Esophagus muscularis mucosa (tissue), 4 donors: ENCODE measurements at places on chromosomes 16 and 17. TPM values are rescaled to one million over a fixed set of nuclear protein-coding genes. Genes with fewer than 3 reads are reported as not detected.

- DNase-seq: no peak
These were observed 63.5 kb upstream of the PLCG2 start for GRCh38 chr16:81715358-81716196.

DNA sequence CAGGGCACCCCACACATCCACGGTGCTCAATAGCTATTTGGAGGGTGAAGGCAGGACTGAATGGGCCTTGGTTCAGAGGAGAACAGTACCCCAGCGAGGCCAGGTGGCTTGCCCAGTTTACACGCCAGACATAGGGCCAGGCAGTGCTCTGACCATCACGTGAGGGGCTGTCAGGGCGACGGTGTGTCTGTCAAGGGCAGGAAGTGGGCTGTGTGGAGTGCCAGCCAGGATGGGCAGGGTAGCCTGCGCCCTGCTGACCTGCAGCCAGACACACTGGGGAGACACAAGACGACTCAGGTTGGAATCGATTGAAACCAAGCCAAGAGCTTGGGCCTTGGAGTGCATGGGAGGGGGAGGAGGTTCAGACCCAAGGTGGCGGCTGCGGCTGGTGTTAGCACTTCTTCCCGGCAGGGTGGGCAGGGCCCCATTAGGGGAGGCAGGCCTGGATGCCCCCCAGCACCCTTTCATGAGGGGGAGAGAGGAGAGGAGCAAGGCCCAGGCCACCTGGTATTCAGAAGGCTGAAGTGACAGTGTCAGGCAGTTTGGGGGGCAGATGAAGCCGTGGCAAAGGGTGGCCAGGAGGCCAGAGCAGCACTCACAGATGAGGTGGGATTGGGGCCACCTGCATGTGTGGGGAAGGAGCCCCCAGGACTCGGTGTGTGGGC is 68.2 kb downstream of the SREBF1 start:
- no peak for DNase-seq

DNA sequence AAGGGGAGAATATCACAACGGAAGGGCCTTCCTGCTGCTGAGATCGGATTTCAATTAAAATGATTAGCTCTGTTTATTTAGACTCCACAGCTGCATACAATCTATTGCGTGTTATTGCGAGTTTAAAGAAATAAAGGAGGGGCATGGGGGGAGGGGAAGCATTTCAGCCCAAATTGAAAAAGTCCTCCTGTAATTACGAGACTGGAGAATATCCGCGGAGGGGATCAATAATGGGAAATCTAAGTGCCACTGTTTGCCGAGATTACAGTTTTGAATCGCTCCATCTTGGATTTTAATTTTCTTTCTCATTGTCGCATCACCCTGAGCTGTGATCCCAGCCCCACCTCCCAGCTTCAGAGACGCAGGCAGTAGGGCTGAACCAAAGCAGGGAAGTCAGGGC is 15.7 kb upstream of the RPL38 start:
- no peak for DNase-seq

- peak; percentile 95 for DNase-seq
These were observed 1.9 kb downstream of the SLC16A3 start for GRCh38 chr17:82230609-82231311.

GRCh38 chr16:27671410-27671809 is 121.5 kb downstream of the KATNIP start:
- no peak for DNase-seq

DNA sequence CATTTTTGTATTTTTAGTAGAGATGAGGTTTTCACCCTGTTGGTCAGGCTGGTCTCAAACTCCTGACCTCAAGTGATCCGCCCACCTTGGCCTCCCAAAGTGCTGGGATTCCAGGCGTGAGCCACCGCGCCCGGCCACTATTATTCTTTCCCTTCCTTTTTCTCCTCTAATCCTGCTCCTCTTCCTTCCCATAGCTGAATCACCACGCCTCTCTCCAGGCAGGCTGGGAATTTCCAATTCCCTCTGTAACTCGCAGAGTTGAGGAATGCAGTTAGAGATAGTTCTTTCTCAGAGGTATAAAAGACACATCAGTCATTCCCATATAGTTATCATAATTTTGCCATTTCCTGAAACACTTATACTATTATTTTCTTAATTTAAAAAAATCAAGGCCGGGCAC is 11.2 kb downstream of the METTL16 start:
- no peak for DNase-seq

DNA sequence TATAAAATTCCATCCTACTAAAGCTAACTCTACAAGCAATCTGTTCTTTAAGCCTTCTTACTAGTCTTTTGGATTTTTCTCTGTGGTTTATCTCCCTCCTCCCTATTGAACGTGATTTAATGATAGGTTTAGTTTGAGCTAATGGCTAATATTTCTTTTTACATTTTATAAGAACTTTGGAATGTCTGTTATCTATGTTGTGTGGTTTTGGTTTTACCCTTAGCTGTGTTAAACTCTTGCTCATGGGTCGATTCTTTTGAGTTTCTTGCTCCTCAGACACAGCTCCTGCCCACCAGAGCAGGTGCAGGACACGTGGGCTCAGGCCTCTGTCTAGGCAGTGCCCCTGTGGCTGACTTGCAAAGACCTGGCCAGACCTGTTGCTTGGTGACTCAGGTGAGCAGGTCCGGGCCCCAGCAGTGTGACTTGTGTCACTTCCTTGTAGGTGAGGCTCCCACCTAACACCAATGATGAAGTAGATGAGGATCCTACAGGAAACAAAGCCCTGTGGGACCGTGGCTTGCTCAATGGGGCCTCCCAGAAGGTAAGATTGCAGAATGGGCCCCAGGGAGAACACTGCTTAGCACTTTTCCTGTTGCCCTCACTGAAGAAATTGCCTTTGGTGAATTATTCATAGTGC is 45.1 kb downstream of the SF3B3 start:
- no peak for DNase-seq

- no peak for DNase-seq
These were observed 19.4 kb downstream of the CDRT4 start for GRCh38 chr17:15447928-15448579.

- no peak for DNase-seq
These were observed 108.5 kb downstream of the RAB11FIP4 start for GRCh38 chr17:31499771-31500554.

DNA sequence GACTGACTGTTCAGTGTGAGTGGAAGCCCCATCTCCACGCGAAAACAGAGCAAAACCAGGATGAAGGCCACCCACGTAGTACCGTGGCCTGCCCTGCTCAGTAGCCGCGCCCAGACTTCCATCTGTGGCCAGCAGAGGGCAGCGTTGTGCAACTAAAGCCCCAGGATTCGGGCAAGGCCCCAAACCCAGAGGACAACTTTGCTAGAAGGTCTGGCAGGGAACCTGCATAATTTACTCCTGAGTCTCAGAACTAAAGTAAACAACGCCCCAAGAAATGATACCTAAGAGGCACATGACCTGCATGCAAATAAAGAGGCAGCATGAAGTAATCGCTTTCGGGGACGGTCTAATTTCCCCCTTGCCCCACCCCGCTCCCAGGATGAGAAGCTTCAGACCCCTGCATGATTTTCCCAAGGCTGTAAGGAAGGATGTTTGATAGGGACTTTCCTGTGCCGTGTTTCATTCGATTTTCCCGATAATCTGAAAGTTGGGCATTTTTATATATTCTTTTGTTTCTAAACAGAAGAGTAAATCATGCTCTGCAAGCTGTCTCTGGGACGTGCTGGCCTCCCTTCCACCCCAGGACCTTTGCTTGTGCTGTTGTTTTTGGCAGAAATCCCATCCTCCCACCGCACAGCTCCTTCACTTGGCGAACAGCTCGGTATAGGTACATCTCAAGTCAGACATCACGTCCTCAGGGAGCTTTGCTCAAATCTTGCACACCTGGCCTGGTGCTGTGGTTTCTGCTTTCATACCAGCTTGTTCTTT is 18.6 kb downstream of the HSBP1 start:
- DNase-seq: peak; percentile 95

- no peak for DNase-seq
These were observed 35.9 kb upstream of the GHDC start for GRCh38 chr17:42230225-42230624.

DNA sequence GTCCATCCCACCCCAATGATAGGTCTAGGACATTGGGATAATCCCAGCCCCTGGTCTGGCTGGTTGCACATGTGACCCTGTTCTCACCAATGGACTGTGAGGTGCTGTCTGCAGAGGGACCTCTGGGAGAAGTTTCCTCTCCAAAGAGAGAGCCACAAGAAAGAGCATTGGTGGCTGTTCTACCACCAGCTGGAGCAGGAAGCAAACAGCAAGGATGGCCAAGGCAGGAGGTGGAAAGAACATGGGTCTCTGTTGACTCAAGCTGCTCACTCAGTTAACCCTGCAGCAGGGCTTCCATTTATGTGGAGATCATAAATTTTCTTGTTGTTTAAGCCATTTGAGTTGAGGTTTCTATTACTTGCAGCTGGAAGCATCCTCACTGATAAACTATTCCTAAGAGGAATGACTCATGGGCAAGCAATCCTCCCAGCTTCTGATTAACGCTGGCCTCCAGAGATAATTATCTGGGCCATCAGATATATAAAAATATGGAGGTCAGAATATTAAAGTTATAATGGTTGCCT is 52.6 kb downstream of the CYB5B start:
- DNase-seq: no peak

DNA sequence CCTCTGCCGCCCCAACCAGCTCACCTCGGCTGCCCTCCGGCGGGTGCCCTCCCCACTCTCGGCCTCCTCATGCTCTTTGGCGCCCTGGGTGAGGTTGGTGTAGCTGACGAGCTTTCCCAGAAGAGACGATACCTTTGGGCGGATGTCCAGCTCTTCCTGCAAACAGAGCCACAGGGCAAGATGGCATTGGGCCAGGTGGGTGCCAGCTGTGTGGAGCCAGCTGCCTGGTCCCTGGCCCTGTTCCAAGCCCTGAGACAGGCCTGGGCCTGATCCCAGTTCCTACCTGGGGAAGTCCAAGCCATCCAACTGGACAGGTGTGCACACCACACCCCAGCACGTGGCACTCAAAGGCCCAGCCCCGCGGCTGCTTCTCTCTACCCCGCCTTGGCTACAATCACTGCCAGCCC is 6.9 kb downstream of the SLC12A4 start:
- DNase-seq: no peak

DNA sequence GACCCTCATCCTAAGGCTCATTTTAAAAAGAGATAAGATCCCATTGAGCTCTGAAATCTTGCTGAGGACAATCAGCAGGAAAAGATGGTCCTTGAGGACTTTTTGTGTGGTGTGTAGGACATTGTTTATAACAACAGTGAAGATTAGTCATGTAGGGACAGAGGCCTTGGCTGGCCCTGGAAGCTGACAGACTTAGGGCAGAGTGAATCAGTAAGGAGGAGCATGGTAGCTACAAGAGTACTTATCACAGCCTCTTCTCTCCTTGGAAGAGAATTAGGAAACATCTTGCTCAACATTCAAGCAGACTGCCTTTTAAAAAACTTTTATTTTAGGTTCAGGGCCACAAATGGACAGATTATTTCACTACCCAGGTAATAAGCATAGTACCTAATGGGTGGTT is 665.9 kb upstream of the SALL1 start:
- no peak for DNase-seq

DNA sequence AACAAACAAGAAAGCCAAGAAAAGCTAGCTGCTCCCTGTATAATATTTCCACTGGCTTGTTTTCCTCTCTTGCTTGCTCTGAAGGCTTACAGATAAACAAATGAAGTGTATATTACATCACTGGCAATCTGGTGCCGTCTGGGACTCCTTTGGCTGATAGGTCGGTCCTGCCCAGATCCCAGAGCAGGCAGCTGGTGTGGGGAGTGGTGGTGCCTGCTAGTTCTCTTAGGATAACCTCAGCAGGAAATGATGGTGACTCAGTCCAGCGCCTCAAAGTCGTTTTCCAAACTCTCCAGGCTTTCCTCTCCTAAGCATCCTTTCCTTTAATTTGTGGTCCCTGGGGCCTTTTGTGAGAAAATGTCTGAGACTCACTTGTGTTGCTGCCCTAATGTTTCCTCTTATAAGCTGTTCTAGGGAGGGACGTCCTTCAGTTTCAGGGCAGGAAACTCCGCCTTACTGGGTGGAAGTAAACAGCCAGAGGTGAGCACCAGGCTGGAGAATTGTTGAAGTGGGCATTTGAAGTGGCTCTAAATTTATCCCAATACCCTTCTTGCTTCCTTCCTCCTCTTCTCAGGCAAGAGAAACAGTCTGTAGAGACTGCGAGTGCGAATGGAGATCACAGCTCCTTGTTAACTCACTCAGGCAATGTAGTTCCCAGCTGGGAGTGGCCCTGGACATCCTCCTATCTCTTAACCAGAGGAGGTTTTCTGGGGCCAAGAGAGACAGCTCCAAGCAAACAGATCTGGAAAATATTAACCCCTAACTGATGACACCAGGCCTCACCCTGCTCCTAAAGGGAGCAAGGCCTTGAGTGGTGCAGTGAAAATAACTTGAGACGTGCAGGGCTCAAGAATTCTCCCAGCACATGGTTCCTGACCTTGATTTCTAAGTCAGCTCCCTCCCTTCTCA is 34.9 kb downstream of the CD300LF start:
- DNase-seq: no peak

DNA sequence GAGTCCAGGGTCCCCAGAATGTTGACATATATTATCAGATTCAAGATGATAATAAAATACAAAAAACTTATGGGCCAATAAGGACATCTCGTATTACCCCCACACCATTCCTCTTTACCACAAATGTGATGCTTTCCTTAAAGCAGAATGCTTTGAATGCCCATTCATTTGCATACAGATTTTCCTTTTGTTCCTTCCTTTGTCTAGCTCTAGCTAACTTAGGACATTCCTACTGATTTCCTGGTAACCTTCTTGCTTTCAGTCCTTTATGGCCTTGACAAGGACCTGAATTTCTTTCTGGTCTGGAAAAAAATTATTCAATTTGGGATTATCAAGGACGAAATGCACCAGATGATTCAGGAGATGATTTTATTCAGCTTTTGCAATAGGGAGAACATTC is 304.0 kb downstream of the TMEM114 start:
- DNase-seq: no peak

DNA sequence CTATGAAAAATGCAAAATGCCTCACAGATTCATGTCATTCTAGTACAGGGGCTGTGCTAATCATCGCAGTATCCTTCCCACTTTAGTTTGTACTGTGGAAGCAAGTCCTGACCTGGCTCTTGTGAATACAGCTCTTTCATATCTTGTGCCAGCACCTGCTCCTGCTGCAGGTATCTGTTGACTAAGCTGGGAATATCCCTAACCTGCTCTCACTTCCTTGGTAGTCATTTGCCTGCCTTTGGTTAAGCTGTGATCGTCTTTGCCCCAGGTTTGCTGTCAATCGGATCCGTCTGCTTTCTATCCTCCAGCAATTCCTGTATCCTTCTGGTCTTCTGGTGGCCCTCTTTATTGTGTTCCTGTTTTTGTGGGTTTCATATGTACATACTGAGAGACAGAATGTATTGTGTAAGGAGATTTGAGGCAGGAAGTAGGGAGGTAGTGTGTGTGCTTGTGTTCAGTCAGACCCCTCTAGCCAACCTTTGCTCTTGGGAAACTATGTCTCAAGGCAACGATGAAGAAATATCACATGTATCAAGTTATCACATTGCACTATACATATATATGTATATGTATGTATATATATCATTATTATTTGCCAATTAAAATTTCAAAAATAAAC is 7.7 kb upstream of the GINS3 start:
- no peak for DNase-seq

DNA sequence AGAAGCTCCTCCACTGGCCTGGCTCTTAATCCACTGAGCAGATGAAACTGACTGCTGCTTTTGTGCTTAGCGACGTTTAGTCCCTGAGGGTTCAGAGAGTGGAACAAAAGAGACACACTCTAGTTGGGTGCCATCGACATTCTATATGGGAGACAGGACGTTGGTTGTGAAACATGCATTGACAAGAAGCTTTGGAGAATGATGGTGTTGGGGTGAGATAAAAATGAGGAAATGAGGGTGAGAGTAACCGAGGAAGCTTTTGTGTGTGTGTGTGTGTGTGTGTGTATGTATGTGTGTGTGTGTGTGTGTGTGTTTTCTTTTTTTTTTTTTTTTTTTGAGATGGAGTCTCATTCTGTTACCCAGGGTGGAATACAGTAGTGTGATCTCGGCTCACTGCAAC is 89.5 kb downstream of the ABCC1 start:
- DNase-seq: no peak

MPG gene
- total RNA-seq: 70.2 TPM
